Lower leg skin (tissue), 4 donors: ENCODE measurements at places on chromosomes 16 and 17.

DNA sequence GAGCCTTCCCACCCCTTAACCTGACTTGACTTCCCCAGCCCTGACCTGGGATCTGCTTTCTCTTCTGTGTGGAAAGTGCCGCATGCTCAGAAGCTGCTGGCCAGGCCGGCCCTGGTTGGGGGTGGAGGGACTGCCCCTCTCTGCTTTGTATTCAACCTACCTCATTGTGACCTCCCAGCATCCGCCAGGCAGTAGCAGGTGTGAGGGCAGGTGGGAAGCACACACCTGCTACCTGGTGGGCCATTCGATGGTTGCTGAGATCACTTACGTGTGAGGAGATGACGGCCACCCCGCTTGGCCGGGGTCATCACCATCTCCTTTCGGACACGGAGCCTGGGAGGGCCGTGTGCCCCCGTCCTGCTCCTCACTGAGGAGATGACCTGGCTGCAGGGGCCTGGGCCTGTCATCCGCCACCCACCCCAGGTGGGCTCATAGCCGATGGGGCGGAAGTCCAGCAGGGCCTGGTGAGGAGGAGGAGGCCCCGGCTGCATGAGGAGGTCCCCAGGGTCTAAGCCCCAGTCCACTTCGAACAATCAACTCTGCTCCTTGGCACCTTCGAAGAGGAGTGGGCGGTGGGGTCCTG is 7.1 kb downstream of the CPNE7 start:
- DNase-seq: no peak

GRCh38 chr16:87063543-87063942 is 253.6 kb downstream of the C16orf95 start:
- DNase-seq: peak; percentile 21

- peak; percentile 92 for DNase-seq
Measured at GRCh38 chr17:74840989-74841666, 18.6 kb downstream of the GRIN2C start.

- no peak for DNase-seq
Measured at GRCh38 chr17:72566671-72567484, 446.1 kb downstream of the SOX9 start.

GRCh38 chr17:20066253-20066652 is 57.1 kb downstream of the SPECC1 start:
- DNase-seq: peak; percentile 48

GRCh38 chr17:73575470-73576221 is 68.6 kb downstream of the SDK2 start:
- no peak for DNase-seq

DNA sequence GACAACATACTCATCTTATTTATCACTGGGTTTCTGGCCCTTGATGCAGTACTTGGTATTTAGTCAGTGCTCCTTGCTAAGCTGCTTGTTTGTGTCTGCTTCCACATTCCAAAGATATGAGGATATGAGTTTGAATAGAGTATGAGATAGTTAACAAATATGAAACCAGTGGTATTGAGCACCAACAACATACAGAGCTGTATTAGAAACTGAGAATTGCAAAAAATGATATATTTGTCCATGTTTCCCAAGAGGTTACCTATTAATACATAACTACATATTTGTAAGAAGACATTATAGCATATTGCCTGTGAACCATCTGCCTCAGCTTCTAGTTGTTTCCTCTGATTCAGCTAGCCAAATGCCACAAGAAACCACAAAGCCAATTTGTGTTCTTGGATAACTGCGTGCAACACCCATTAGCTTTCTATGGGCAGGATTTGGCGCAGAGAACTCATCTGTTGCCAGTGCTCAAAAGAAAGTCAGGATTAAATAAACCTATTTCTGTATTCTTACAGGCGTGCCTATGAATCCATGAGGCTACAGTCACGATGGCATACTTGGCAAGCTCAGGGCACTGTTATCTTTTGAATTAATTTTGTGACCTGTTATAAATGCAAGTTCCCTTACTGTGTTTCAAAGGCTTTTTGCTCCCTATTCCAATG is 194.4 kb downstream of the MAP2K6 start:
- DNase-seq: peak; percentile 24

- DNase-seq: no peak
Measured at GRCh38 chr17:2331303-2331702, 5.0 kb downstream of the TSR1 start.

- no peak for DNase-seq
Measured at GRCh38 chr17:49830605-49831004, 17.3 kb downstream of the TAC4 start.

DNA sequence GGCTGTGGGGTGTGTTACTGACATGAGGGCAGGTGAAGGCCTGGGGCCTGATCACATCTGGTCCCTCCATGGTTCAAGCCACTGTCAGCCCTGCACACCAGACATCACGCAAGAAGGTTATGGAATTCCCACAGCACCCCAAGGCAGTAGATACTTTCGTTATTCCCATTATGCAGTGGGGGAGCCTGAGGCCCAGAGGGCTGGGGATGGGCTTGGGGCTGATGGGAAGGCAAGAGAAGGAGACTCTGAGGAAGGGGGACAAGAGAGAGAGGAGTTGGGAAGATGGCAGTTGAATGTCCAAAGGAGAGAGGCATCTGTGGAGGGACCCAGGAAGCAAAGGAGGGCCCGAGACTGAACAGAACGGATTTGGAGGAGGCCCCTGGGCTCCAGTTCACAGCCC is 34.7 kb downstream of the TRPV2 start:
- no peak for DNase-seq

DNA sequence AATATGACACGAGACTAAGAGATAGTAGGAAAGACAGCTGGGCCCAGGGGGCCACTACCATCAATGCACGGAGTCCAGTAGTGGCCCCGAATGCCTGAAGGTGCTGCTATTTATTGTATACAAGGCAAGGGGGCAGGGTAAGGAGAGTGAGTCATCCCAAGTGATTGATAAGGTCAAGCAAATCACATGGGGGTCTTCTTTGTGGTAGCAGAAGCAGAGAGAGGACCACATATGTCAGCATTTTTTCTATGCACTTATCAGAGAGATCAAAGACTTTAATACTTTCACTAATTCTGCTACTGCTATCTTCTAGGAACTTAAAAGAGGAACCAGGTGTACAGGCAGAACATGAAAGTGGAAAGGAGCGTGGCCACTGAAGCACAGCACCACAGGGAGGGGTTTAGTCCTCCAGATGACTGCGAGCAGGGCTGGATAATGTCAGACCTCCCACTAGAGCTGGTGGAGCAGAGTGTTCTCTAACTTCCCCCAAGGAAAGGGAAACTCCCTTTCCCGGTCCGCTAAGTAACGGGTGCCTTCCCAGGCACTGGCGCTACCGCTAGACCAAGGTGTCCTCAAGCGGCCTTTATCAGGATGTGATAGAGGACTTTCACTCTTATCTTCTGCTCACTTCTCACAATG is 26.4 kb upstream of the ARL4D start:
- DNase-seq: no peak

GRCh38 chr16:73547552-73548403 is 499.9 kb upstream of the ZFHX3 start:
- DNase-seq: no peak

DNA sequence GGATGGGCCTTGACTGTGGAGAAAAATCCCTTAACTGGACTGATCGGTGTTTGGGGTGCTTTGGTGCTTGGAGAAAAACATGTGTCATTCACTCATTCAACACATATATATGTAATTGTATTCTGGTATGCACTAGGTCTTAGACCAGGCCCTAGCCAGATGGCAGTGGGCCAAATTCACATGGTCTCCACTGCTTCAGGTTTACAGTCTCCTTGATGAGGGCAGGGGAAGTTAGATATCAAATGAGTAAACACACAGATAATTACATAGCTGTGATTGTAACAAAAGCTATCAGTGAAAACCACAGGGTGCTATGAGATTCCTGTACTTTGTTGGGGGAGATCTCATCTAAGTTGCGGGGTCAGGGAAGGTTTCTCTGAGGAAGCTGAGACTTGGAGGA is 78.8 kb downstream of the WWP2 start:
- DNase-seq: no peak

DNA sequence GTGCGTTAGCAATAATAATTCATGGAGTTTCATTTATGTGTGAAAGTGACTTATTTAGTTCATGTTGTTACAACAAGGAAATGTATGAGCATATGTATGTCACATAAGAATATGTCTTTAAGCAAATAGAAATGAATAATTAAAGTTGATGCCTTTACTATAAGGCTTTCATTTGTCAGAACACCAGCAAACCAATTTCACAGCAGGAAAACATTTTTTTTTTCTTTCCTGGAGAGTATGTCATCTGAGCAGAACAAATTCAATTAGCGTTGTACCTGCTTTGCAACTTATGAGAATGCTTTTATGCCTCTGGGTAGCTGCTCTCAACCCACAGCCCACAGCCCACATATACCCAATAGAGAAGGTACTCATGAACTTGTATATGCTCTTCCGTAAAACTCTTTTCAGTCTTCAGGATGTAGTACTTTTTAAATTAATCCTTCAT is 26.3 kb upstream of the APOH start:
- DNase-seq: no peak

DNA sequence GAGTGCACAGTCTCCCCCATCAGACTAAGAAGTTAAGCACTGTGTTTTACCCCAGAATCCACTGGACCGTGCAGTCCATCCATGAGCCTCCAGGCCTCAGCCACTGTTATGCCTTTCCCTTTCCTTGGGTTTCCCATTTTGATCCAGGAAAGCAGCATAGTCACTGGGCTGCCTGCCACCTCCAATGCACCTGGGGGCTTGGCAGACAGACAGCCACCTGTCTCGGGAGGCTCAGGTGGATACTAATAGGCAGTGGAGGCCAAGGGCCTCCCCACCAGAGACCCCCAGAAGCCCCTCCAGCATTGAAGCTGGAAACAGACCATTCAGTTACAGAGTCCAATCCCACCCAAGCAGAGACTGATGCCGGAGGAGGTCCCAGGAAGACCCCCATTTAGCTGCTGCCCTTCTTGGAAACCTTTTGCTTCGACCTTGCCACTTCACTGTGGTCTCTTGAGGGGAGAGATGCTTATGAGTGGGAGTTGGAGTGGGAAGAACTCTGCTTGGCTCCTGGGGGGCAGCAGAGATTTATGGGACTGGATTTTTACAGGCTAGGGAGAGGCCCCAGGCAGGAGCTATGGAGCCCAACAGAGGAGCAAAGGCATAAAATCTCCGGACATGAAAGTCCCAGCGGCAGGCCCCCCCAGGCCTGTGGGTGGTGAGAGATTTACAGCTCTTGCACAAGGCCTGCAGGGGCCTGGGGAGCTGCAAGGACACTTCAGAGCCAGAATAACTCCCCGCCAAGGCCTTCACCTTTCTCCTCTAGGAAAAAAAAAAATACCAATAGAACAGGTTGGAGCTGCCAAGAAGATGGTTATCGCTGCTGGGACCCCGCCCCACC is 12.2 kb upstream of the SP2 start:
- no peak for DNase-seq

DNA sequence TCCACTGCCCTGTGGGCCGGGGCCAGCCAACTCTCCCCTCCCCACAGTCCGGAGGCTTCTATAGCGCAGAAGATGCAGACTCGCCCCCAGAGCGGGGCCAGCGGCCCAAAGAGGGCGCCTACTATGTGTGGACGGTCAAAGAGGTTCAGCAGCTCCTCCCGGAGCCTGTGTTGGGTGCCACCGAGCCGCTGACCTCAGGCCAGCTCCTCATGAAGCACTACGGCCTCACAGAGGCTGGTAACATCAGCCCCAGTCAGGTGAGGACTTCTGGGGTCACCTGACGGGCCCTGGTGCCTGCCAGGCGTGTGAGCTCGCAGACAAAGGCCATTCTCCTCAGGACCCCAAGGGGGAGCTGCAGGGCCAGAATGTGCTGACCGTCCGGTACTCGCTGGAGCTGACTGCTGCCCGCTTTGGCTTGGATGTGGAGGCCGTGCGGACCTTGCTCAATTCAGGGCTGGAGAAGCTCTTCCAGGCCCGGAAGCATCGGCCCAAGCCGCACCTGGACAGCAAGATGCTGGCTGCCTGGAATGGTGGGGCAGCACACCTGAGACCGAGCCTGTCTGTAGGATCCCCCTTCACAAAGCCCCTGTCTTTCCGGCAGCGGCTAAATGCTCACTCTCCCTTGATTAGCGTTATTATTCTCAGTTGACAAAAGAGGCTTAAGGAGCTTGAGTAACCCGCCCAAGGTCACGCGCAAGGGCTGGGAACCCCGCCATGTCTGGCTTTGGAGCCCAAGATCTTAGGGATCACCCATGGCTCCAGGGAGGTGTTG is 3.9 kb downstream of the SPATA20 start:
- peak; percentile 94 for DNase-seq

DNA sequence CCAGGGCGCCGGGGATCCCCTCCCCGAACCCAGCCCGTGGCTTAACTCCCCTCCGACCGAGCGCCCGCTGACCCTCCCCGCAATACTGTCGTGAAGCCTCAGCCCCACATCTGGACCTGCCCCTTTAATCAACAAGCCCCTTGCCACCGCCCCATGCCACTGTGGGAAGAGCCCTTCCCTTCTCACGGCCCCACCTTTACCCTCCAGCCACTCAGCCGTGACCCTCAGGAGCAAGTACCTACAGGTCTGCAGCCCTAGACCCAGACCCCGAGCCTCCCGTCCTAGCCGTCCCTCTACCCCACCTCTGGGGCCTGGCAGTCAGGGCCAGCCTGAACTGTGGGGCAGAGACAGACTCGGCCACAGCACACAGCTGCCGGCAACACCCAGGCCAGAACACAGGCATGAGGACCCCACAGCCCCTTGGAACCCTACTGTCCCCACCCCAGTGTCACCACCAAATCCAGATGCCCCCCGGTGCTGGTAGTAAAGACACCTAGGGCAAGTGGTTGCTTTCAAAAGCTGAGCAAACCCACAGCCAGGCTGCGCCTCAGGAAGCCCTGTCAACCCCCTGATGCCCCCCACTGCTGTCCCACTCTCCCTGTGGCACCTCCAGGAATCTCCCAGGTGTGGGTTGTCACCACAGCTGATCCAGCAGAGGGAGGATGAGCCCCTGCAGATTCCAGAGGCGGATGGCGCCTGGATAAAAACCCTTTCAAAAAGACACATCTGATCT is 1.4 kb downstream of the NXPH3 start:
- no peak for DNase-seq

GRCh38 chr16:27928542-27928941 is 135.0 kb downstream of the GSG1L start:
- DNase-seq: no peak

- peak; percentile 10 for DNase-seq
Measured at GRCh38 chr16:29231244-29231643, 175.3 kb downstream of the NPIPB11 start.

DNA sequence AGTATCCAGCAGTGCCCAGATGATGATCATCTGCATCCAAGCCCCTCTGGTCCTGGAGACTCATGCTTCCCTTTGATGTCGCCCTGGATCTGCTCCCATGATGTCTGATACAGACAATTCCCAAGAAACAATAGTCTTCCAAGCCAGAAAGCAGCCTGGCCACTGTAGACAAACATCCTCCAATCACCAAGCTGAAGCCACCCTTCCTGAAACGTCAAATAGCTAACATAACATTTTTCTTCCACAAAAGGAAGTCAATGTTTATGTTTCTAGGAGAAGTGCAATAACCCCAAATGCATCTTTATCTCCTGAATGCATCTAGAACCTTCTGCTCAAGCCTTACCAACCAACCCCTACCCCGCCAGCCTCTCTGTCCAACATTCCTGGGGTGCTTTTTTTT is 1.2 kb upstream of the DPEP2 start:
- no peak for DNase-seq

DNA sequence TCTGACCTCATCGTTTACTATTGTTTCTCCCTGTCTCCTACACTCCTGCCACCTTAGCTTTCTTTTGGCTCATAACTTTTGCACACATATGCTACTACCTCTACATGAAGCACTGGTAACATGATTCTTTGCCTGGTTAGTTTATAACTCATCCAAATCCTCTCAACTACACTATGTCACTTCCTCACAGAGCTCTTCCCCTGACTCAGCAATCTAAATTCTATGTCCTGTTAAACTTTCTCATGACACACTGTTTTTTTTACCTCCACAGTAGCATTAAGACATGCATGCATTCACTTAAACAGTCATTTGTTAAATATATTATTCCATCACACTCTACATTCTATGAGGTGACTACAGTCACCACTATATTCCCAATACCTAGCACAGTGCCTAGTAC is 19.7 kb downstream of the APPBP2 start:
- DNase-seq: no peak
